ENCODE measurements at places on chromosomes 12 and 14.

GRCh38 chr12:27437839-27438238 is 8.7 kb upstream of the SMCO2 start:
- no peak for DNase-seq

GRCh38 chr12:1844223-1844622 is 23.9 kb downstream of the LRTM2 start:
- no peak for DNase-seq

DNA sequence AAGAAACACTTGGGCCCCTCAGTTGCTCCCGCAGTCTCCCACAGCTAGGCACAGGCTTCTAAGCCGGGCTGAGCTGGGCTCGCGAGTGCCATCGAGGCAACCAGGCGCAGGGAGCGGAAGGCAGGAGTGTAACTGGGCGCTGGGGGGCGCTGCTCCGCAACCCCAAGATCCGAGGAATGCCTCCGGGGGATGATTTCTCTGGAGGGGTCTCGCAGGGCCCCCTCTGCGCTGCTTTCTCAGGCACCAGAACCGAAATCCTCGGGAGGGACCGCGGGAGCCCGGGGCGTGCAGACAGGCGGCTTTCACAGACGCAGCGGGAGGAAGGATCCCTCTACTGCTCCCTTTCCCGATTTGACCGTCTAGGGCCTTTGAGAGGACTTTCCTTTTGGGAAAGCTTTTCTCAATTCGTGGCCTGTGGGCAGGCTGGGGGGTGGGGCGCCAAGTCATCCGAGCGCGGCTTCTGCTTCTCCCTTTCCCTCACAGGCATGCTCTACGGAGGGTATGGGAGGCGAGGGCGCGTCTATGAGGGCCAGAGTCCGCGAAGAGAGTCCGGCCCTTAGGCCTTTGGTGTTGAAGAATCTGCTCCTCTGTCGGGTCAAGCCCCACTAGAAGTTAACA is 4.3 kb upstream of the NKX2-1 start:
- no peak for DNase-seq

GRCh38 chr14:87944987-87945604 is 47.9 kb downstream of the GALC start:
- DNase-seq, result peak; percentile 70

DNA sequence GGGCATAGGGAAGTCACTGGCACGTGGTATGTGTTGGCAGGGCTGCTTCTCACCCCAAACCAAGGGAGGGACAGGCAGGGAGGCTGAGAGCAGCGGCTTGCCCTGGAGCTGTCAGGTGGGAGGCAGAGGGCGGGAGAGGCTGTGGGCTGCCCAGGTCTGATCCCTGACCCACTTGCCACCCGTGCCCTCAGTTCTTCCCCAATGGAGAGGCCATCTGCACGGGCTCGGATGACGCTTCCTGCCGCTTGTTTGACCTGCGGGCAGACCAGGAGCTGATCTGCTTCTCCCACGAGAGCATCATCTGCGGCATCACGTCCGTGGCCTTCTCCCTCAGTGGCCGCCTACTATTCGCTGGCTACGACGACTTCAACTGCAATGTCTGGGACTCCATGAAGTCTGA is 4.7 kb downstream of the GNB3 start:
- no peak for DNase-seq

GRCh38 chr12:47742253-47742825 is 16.3 kb downstream of the RAPGEF3 start:
- DNase-seq, result peak; percentile 63

GRCh38 chr14:31037709-31038221 is 11.6 kb upstream of the STRN3 start:
- DNase-seq, result no peak

GRCh38 chr12:6961278-6961694 is 9.2 kb downstream of the PHB2 start:
- DNase-seq, result peak; percentile 76

DNA sequence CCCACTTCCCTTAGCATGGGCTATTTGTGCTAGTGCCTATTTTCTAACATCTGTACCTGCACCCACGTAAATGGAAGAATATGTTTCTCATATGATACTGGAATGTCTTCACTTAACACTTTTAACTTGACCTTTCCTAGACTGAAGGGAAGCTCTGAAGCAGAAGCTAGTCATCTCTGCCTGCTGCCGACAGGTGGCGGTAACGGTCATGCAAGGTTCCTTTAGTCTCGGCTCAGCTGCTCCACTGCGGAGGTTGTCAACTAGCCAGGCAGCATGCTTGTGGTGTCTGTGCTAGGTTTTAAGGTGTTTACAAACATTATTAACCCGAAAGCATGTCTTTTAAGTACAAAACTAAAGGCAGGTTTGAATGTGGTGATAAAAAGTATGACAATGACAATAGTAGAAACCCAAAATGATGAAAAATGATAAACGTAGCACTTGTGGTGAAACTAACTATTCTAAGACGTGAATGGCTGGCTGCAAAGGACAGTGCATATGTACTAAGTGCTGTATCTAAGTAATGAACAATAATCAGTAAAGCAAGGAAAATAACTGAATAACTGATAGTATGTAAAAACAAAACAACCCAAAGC is 117.2 kb downstream of the GRIN2B start:
- DNase-seq, result peak; percentile 75

DNA sequence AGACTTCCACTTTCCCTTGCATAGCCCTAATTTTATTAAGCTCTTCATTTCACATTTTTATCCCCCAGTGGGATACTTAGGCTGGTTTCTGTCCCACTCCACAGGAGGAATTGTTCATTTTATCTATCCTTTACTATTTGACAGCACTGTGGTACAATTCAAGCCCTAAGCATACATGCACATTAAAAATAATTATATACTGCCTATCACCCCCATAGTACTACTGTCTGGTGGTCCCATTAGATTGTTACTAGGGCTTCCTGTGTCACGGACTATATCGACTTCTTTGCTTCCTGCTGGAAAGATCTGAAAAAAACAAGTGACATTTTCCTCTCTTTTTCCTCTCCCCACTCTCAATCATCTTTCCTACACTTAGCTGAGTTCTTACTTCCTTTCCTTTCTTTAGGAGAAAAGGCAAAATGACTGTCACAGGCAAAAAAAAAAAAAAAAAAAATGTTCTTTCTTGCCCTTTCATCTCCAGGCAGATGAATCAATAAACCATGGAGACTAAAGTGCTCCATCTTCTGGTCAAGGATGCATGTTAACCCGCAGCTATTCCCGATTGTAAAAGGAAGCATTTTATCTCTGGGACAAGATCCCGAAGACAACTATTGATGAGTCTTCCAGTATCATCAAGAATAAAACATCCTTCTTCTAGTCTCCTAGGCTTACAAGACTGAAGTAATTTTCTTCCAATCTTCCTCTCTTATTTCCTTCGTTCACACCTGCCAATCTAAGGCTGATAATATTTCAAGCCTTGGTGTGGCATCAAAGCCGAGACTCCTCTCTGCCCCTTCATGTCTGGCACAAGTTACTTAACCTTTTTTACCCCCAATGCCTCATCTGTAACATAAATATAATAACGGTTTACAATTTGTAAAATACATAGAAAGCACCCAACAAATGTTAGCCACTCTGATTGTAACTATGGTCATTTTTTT is 94.4 kb upstream of the PLEKHG7 start:
- DNase-seq, result peak; percentile 70

DNA sequence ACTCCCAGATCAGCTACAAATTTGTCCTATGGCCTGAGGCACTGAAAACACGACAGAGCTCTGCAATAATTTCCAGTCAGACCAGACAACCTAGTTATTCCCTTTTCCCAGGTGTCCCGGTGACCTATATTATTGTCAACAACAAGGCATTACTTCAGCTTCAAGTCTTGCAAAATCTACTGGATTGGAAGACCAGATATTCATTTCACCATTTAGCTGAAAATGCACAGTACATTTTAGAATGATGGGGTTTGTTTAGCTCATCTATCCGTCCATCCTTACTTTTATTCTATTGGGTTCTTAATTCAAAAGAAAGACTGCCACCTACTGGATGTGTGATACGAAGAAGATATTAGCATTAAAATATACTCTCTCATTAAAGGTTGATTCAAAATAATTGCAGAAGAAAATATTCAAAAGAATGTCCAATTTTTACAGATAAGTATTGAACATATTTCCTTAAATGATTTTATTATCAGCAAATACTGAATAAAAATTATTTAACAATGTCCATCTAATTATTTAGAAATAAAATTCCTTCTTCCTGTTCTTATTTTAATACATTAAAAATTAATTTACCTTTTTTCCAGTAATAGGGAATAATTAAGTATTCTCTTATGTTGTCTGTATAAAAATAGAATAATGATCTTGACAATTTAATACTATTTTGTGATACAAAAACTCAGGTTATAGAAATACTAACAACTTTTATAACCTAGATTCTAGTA is 244.9 kb upstream of the LRIG3 start:
- peak; percentile 83 for DNase-seq

- DNase-seq, result peak; percentile 55
Measured at GRCh38 chr14:74302152-74302628, 544 bp downstream of the ABCD4 start.

Measured in epithelial cell of esophagus (primary cell).